NCI-H524 (cell line): ENCODE measurements at places on chromosomes 7 and 10.

- DNase-seq, result no peak
Measured at GRCh38 chr7:137484326-137484725, 140.8 kb upstream of the PTN start.

DNA sequence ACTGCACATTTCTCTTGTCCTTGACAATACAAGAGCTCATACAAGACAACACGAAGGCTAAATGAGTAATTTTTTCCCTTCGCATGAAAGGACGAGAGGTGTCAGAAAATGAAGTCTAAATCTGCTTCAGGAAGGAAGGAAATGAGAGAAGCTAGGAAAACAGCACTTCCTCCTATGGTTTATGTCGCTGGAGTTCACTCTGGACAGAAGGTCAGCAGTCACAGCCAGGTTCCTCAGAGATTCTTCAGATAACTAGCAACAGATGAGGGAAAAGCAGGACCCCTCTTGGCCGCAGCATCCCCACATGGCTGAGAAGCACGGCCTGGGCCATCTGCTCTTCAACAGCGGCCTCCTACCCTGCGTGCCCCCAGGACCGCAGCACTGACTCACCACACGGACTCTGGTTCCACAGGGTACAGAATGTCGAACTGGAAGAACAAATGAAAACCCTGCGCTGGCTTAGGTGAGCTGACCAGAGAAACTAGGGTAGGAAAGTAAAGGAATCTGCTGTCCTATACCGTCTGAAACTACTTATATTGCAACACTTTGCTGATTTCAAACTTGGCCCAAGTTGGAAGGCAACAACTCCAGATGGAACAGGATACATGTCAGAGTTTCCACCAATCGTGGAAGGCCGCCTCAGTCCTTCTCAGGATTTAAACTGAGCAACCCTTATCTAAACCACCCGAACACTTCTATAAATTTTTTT lies 26.3 kb downstream of the DNMBP start:
- DNase-seq, result peak; percentile 59

GRCh38 chr7:79141252-79141651 lies 312.2 kb downstream of the MAGI2 start:
- DNase-seq, result no peak

DNA sequence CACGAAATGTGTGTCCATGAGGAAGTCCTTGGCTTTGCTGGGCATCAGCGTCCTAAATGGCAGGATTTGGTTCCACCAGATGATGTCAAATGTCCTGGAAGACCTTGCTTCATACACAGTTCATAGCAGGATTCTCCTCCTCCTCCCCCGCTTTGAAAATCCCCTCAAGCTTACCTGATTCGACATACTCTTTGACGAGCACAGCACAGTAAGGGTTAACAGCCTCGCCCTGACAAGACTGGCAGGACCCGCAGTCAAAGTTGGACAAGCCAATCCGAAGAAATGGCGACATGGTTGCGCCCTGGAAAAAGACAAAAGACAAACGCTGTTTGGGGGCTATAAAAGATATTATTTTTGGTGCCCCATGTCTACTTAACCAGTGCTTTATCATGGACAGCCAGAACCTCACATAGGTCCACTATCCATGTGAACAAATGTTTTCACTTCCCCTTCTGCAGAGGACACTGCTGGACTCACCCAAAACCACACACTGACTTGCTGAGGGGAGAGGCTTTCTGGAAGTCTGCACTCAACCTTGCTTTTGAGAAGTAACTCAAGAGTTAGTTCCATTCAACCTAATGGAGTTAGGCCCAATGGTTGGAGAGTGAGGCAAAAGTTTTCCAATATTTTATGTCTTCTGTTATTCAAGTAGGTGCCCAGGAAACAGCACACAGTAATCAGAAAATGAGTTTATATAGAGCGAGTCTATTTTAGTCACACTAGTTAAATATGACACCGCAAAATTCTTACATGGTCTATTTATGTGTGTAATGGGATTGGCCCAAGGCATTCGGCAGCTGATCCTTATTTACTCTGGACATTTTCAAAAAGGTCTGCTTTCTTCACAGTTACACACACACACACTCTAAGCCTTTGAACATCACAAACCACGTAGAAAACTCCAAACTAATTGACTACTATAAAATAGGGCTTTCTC lies 65.0 kb downstream of the PRKCQ start:
- no peak for DNase-seq

DNA sequence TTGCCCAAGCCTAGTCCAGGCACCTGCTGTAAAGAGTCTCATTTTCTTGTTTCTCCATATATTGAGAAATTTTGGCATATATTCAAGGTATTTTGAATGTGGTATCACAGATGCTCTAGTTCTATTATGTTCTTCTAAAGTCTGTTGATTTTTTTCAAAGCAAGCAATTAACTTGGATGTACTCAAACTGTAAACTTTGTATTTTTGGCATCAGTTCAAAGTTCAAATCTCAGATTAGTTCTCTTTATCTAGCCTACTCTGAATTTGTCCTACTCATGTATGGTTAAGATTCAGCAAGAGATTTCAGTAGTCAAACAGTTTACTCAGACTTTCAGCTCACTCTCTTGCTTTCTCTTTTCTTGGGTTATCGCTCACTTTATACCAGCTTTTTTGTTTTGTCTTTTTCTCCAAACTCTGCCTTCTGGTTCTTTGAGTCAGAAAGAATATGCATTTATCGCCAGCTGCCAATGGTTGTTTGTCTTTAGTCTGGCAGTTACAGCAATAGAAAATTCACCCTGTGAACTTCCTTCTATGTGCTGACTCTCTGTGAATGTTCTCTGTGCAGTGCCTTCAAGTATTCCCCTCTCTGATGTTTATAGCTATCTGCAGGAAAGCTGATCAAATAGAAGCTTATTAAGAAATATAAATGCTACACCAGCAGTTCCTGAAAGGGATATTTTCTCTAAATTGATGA lies 56.0 kb downstream of the ANKRD7 start:
- DNase-seq, result no peak

DNA sequence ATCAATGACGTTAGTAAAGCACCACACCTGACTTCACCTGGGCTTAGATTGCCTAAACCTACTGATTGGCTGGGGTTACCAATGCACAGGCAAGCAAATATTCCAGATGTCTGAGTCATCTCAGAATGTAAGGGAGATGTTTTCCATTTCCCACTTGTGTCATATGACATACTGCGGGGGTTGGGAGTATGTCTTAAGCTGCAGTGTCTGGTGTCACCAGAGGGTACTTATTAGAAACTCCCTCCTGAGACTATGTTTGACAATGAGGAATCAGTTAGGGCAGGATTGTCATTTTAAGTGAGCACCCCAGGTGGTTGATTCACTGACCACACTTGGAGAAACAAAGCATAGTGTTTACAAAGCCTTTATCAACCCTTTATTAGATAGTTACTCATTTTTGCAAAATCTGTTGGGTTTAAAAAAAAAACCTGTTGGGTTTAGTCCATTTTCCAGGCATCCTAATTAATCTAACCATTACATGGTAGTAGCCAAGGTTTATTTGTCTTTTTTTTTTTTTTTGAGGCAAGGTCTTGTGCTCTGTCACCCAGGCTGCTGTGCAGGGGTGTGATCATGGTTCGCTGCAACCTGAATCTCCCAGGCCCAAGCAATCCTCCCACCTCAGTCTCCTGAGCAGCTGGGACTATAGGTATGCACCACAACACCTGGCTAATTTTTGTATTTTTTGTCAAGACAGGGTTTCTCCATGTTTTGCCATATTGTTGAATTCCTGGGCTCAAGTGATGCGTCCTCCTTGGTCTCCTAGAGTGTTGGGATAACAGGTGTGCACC lies 72.5 kb downstream of the CDK6 start:
- peak; percentile 71 for DNase-seq

GRCh38 chr10:47158116-47159071 lies 141.6 kb upstream of the GDF10 start:
- no peak for DNase-seq

DNA sequence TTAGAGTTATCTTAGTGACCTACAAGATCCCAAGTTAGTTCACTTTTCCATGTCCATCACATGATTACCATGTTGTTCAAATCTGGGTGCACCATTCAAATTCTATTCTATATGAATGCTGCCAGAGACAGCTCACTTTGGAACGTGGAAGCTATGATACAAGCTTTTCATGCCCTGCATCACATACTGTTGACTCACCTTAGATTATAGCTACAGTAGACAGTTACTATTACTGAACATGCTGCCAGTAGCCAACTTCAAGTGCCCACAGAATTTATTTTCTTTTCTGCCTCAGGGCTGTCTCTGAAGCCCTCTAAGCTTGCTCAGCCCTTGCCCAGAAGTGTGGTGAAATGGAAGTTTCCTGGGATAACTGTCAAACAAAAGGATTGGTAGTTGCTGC lies 231.1 kb downstream of the GPR158 start:
- DNase-seq, result no peak

DNA sequence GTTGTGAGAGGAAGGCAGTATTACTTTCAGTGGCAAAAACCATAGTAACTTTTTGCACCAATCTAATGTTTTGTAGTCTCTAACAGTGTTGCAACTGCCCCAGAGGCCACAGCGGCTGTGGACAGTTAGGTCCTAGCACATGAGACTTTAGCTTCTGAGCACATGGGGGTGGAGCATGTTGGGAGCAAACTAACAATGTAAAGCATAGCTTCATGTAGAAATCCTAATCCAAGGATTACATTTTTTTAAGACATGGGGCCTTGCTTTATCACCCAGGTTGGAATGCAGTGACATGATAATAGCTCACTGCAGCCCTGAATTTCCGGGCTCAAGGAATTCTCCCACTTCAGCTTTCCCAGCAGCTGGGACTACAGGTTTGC lies 49.0 kb downstream of the LAMB1 start:
- no peak for DNase-seq

DNA sequence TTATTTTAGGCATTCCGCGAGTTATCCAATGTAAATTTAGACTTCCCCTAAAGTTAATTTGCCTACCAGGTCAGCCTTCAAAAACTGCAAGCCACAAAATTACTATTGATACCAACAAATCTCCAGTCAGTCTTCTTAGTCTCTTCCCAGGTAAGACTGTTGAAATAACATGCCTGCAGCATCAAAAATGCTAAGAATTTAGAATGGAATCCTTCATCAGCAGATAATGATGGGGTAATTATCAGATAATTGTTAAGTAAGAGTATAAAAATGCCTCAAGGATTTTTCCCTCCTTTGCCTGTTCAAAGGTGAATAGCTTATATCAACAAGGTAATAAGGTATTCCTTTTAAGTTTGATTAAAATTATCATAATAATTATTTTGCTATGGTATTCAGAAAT lies 228.5 kb downstream of the BBS9 start:
- DNase-seq, result no peak

DNA sequence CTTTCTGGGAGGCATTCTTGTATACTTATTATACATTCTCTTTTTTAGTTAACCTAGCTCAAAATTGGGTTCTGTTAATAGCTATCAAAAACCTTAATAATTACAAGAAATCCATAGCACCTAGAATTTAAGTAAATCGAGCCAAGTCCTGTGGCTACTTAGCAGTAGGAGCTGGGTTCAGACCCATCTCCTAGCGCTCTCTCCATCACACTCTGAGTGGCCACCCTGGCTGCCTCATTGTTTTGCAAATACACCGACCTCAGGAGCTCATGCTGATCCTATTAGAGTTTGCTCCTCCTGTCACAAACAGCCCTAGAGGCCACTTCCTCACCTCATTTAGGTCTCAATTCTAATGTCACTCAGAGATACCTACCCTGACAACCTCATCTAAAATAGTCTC lies 46.2 kb upstream of the OSBPL3 start:
- DNase-seq, result no peak

DNA sequence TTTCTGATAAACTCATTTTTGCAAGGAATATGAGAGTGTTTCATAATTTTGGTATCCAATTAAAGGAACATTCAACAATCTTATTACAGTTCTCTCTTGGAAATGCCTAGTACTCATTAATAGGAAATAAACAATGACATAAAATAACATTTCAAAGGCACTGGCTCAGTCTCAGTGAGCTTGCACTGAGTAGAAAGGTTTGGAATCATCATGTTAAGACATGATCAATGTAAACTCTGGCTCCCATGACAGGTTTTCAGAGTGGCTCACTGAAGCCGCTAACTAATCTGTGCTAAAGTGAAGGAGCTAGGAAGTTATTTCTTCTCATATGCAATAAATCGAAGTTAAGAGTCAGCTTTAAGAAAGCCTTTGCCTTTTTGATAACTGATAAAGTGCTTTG lies 203.3 kb upstream of the HGF start:
- DNase-seq, result no peak
